Tibial nerve (tissue), 4 donors: ENCODE measurements at places on chromosomes 6 and 20. TPM values are rescaled to one million over a fixed set of nuclear protein-coding genes. Genes with fewer than 3 reads are reported as not detected.

Gene WFDC10B
- total RNA-seq = 0.84 TPM

- no peak for DNase-seq
These were observed 62.2 kb downstream of the RFPL4B start for GRCh38 chr6:112409311-112409710.

GRCh38 chr6:109794201-109794923, 103.3 kb downstream of the FIG4 start:
- DNase-seq = no peak

DNA sequence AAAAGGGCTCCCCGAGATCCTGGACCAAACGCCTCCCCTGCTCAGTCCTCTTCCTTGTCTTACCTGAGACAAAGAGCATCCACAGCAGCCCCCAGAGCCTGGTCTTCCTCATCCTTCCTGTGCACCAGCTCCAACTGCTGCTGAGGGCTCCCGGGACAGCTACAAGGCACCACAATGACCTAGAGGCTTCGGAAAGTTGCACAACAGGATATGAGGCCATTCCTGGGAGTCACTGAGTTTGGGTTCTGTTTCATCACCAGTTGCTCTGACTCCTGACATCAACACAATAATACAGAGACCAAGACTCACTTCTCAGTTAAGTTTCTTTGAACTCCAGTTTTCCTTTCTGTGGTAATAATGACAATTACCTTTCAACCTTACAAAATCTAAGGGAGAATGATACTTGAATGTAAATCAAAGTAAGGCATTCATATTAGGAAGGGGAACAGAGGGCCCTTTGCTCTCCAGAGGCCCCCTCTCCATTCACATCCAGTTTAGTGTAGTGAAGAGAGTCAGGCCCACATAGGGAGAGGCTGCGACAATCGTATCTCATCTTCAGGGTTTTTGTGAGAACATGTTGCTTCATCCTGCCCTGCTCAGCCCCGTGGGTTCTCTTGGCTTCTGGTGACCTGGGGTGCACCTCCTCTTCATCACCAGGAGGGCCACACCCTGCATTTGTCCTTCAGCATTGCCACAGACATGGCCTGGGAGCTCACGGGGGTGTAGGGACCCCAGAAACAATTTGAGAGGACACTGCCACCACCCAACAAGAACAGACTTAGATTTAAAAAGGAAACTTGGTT, at the start of gene TREM1:
Gene TREM1, minus strand, starts transcription at position 139 of the 803 bp plus-strand sequence. Its CDS starts 27 bp downstream, at position 112.
- DNase-seq = no peak

DNA sequence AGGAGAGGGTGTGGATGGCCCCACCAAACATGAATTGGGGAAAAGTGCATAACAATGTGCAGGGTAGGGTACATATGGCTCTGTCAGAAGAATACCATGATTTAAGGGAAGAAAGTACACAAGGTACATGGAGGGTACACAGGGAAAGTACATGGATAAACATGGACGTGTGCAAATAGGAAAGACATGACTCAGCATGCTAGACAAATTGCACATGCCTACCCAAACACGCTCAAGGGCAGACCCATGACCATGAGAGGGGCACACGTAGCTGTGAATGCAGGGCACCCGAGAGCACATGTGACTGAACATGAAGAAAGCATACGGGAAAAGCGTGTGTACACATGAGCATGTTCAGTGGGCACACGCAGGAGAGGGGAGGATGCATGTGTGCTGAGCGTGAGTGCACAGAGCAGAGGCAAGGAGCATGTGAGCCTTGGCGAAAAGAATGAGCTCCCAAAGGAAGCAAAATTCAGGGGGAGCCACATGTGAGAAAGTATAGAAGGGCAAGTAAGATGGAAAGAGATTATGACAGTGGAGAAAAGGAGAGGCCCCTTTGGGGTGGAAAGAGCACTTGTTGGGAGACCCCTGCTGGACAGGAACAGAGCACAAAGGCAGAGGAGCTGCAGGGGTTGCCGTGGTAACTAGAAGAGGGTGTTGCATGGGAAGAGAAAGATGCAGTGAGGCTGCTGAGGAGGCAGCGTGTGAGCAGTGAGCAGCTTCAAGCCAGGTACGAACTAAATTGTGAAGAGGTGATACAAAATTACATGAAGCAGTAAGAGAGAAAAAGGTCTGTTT, 17.8 kb downstream of the OR2H2 start:
- no peak for DNase-seq
